Esophagus squamous epithelium (tissue), 5 donors: ENCODE measurements at places on chromosomes 7 and 10.

- DNase-seq: no peak
These were observed 305.4 kb upstream of the PFKP start for GRCh38 chr10:2761971-2762370.

DNA sequence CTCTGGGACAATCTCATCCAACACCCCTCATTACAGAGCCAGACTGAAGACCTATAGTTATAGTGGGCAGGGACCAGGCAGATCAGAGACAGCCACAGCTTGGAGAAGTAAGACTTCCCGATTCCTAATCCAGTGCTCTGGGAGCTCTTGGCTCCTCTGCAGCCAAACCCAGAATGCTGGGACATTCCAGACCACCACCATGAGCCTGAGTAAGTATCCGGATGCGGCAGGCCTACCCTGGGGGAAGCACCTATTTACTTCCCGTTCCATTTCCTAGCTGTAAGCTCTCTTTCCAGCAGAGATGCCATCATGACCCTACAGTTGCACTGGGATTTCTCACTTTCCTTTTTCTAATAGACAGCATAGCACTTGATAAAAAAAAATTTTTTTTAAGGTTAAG lies 16.4 kb downstream of the HIP1 start:
- no peak for DNase-seq

GRCh38 chr10:32982911-32983909 lies 25.2 kb upstream of the ITGB1 start:
- no peak for DNase-seq

GRCh38 chr10:83372646-83373045 lies 766.7 kb upstream of the GHITM start:
- DNase-seq: no peak

DNA sequence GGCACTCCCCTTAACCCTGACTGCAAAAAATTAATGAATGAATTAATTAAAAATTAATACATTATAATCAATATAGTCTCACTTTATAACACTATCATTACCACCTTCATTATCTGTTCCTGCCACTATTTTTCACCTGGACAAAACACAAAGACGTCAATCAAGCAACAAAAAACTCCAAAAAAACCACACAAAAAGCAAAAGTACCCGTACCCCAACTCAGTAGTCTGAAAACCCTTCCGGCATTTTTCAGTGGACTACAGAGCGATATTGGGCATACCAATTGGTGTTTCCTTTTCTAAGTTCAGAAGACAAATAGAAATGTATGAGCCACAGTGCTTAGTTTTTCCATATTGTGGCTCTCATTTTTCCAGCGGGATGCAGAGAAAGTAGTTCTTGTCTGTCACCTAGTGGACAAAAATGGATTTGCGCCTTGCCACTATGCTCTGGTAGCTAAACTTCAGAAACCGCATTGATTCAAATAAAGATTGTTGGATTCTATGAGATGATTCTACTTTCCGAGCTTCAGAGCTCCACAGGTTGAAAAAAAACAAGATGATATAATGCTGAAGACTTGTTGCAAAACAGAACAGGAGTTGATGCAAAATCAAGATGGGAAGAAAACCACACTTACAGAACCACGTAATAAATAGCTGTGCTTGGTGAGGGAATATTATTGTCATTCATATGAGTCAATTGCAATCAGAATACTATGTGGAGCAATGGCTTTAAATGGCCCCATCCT lies 50.6 kb upstream of the ITGB1 start:
- no peak for DNase-seq

DNA sequence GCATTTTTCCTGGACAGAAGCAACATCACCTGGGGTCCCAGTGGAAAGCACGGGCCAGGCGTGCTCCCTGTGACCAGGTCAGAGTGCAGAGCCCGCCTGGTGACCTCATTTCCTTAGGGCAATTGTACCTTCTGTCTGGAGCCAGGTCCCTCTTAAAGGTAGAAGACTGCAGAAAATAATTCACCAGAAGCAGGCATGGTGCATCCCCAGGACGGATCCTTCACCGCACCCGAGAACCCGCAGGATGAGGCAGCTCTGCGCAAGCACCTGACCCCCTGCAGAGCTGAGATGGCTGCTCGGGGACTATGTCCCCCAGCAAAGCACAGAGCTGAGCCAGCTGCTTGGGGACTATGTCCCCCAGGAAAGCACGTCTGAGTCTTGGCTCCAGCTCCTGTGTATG lies 557.6 kb downstream of the PTPRN2 start:
- no peak for DNase-seq

- no peak for DNase-seq
These were observed 1.5 kb upstream of the ZNF438 start for GRCh38 chr10:31033147-31033546.

GRCh38 chr7:64874562-64875250 lies 28.4 kb upstream of the ZNF273 start:
- DNase-seq: no peak

DNA sequence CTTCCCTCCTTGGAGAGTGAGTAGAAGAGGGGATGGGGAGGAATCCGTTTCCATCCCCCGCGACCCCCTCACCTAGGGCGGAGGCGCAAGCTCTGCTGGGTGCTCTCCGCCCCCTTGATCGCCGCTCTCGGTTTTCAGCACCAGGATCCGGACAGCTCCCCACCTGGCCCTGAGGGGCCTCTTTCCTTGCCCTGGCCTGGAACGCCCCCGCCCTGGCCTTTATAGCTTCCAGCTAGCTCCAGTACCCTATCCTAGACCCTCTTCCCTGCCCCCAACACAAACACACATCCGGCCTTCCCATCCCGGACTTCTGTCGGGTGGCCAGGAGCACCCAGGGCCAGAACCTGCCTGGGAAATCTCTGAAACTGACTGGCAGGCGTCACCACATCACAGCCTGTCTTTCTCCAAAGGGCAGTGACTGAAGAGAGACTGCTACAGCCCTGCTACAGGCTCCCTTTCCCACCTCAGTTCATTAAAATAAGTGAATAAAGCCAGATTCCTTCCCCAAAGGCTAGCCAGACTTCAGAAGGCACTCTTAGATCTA lies 72.3 kb upstream of the LEP start:
- no peak for DNase-seq

- no peak for DNase-seq
These were observed 31.6 kb downstream of the VIPR2 start for GRCh38 chr7:159113056-159113455.

GRCh38 chr10:68099736-68100135 lies 9.6 kb upstream of the MYPN start:
- DNase-seq: no peak

DNA sequence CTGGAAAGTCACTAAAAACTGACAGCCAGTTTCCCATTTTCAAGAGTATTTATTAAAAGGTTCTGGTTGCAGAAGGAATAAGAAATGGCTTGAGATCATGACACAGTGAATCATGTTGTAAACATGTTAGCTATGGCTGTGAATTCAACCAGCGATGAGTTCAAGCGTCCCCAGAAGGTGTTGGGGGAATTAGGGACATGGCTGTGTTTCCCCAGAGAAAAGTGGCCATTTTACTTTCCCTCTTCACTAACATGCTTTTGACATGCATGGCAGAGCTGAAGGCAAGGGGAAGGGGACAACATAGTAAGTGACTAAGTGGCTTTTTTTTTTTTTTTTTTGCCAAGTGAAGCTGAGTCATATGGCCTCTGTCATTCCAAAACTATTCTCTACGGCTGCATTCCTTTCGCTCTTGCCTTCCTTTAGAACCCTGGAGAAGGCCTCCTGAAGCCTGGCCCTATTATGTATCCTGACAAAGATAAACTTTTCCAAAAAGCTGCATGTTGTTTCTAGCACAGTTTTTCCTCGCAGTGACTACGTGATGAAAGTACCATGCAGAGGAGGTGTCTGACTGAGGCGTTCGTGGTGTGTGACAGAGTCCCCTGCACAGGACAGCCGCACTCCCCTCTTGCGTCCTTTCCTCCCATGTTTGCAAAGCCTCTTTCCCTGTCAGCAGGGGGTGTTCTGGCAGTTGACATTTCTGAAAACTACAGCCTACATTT lies 46.9 kb downstream of the EGFR start:
- DNase-seq: no peak

GRCh38 chr10:48792687-48793096 lies 108.0 kb downstream of the WDFY4 start:
- no peak for DNase-seq

GRCh38 chr10:50501478-50501877 lies 122.3 kb downstream of the SGMS1 start:
- DNase-seq: no peak

DNA sequence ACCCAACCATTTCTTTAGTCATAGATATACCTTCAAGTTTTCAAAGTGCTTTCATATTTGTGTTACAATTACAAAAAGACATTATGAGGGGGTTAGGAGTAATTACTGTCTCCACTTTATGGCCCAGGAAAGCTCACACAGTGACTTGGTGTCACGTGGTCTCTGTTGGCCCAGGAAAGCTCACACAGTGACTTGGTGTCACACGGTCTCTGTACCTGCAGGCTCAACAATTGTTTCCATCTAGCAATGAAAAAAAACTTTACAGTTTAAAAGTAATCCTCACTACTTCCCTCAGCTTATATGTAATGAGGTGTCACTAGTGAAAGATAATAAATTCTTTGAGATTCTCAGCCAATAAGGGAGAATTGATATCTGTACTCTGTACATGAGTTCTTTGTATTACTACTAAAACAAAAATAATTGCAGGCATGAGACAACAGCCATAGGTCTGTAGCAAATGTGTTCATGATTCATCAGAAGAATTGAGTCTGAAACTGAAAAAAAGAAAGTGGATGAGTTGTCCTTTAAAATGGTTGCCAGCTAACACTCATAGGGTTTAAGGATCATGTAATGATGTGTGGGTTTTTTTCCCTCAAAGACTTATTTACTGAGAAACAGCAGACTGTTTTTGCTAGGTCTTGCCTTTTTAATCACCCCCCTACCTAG lies 10.9 kb downstream of the OGDH start:
- DNase-seq: no peak

GRCh38 chr7:387132-388022 lies 97.4 kb downstream of the FOXL3 start:
- DNase-seq: no peak

DNA sequence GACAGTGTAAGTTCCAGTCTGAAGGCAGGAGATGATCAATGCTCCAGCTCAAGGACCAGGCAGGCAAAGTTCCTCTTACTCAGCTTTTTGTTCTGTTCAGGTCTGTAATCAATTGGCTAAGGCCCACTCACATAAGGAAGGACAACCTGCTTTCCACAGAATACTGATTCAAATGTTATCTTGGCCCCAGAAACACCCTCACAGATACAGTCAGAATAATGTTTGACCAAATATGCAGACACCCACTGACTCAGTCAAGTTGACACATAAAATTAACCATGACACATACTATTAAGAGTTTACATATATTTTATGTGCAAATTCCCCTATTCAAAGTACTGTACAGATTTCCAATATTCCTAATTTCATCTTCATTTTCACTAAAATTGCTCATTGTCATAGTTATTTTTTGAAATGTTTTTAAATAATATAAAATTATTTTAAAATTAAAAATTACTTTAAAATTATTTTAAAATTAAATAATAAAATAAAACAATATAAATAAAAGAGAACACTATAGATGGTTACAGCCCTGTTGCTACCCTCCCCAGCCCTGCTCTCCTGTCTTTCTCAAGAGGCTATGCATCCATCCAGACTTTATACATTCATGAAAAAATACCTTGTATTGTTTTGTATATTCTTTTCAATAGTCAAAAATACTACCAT lies 59.4 kb downstream of the RAB11FIP2 start:
- DNase-seq: no peak

DNA sequence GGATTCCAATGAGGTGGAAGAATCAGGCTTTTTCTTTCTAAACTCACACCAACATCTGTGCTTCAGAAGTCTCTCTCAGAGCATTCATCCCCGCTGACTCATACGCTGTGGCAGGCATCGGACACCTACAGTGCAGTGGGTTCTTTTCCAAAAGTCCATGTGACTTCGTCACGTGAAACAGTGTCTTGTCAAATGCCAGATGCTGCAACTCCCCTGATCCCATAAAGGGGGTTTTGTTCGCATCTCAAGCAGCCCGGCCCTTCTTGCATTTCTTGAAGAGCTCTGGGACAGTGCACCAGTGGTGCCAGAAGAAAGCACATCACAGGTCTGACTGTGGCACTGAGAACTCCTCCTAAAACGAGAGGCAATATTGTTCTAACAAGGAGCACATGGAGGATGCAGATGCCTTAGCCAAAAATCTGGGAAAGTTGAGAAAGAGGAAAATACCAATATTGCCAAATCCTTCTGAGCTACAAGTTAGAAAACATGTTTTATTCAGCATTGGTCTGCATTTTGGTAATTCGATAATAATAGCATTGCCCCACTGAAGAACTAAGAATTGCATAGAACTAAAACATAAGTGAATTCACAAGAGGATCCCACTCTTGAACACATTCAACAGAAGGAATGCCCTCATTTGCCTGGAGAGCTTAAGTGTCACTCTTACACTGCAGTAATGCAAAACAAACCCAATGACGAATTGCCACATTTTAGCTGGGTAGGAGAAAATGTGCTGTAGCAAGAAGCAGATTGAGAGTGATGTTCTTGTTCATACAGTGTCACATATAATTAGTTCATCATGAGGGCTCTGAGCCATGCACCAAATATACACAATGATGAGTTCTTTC lies 204.4 kb downstream of the CXCL12 start:
- no peak for DNase-seq

- DNase-seq: no peak
These were observed 26.6 kb downstream of the GET4 start for GRCh38 chr7:902996-903395.

GRCh38 chr10:8045726-8046494 lies 8.6 kb upstream of the GATA3 start:
- no peak for DNase-seq

GRCh38 chr7:42570944-42571343 lies 333.9 kb upstream of the GLI3 start:
- DNase-seq: no peak

DNA sequence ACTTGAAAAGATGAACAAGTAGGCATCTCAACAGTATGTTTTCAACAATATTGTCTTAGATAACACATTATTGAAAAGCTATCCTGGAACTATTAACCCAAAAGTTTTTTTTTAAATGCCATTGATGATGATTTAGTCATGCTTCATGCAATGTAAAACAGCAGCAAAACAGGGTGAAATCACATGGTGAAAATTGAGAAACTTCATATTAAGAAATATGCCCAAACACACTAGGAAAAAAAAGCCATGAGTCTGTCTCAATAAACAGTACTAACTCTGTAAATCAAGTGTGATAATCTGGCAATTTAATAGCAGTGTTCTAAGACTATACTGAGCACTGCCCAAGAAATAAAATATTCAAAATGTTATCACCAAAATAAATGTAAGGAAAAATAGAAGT lies 613.1 kb downstream of the KCNMA1 start:
- DNase-seq: no peak
